ENCODE measurements at places on chromosomes 11 and 22.
A peak's percentile ranks its signal among the peaks of the same experiment; 100 is the strongest.

DNA sequence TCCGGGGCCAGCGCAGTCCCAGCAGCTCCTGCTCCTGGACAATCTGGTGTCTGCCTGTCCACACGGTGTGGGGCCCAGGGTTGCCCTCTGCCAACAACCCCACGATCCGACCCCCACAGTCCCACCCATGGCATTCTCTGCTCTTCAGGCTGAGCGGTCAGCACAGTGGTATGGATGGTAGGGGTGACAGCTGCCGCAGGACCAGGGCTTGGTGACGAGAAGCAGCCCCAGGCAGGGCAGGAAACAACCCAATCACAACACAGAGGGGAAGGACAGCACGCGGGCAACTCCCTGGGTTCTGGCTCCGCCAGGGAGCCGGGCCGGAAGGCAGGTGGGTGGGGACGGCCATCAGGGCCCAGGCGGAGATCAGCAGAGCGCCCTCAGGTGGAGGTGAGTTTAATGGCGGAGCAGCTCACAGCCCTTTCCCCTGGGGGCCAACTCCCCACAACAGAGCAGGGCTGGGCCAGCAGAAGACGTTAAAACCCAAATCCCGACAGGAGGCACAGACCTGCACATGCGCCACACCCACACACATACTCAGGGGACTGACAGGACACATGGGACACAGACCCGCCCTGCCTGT is 5.3 kb upstream of the CHADL start:
- DNase-seq, result no peak

DNA sequence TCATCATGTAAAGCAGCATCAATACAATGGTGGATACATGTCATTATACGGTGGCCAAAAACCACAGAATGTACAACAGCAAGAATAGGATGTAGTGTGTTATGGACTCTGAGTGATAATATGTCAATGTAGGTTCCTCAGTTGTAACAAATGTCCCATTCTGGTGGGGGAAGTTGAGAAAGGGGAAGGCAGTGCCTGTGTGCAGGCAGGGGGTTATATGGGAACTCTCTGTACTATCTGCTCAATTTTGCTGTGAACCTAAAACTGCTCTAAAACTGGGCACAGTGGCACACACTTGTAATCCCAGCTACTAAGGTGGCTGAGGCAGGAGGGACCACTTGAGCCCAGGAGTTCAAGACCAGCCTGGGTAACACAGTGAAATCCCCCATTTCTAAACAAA is 5.9 kb downstream of the CHKA start:
- no peak for DNase-seq

- DNase-seq, result no peak
Measured at GRCh38 chr11:77372726-77373125, 71.2 kb upstream of the GDPD4 start.

- DNase-seq, result no peak
Measured at GRCh38 chr22:26377170-26377830, 51.8 kb upstream of the ASPHD2 start.

- peak; percentile 92 for DNase-seq
Measured at GRCh38 chr11:12110201-12110713, at the start of gene MICAL2. Gene MICAL2 (plus strand): TSS chr11:12110590. CDS start chr11:12162156, 51,566 bp downstream.

GRCh38 chr11:23041001-23041503 is 180.8 kb upstream of the CCDC179 start:
- no peak for DNase-seq

GRCh38 chr11:128725630-128726319 is 31.9 kb downstream of the FLI1 start:
- DNase-seq, result peak; percentile 28

DNA sequence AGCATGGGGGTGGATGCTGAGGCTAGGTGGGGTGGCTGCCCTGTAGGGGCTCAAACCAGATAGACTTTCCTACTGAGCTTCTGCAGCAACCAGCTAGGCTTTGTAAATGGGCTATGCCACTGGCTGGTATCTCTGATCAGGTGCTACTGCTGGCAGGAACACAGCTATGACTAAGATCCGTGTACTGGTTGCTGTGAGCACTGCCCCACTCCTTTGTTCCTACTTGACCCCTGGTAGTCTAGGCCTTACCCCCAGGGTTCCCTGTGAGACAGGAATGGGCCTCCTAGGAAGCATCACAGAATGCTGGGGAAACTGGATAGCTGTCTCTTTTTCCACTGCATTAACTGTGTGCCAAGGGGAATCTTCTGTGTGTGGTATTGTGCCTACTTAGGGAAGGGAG is 58.4 kb upstream of the GAB2 start:
- no peak for DNase-seq

DNA sequence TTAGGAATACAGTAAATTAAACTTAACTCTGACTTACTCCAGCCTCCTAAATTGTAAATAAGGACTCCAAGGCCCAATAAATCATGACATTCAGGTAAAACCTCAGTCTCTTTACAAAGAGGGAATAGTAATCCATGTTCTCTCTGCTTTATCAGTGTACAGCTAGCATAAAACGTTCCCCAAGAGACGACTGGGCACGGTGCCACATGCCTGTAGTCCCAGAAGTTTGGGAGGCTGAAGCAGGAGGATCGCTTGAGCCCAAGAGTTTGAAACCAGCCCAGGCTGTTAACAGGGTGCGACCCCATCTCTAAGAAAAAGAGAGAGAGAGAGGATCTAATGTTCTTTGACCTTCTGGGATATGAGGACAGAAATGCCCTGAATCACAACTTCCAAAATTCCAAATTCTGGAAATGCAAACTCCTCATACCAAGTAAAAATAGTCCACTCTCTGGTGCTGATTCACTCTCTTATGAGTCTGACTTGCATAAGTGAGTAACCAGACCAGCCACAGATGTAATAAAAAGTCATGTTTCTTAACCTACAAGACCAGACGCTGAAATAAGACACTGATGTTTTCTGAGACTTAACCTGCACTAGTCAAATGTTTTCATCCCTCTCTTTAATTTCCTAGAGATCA is 25.5 kb downstream of the NNMT start:
- no peak for DNase-seq

- DNase-seq, result peak; percentile 27
Measured at GRCh38 chr22:41656556-41656955, 32.1 kb downstream of the SNU13 start.

DNA sequence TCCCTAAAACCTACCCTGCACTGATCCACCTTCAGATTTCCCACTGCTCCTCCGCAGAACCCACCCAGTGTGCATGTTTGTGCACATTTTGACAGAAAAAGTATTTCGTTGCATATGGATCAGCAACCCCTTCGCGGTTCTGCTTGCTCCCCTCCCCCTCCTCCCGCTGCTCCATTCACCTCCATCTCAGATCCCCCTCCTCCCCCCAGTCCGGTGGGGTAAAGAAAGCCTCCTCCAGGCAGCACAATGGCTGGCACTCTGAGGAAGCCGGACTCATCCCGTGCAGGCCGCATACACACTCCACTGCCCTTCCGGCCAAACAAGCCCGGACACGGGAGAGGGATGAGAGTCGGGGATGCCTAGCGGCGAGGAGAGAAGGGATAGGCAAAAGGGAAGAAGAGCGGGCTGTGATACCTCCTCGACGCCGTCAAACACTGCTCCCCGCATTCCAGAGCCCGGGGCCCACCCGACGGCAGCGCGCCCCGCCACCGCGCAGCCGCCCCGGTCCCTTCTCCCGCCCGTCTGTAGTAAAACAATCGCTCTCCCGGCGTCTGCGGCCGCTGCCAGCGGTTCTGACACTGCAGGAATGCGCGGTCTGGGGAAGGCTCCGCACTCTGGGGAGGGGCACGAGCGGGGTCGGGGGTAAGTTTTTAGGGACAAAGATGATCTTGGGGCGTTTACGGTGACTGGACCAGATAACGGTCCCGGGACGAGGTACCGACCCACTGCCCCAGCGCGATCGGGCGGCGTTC is 915 bp downstream of the FEZ1 start:
- DNase-seq, result no peak

DNA sequence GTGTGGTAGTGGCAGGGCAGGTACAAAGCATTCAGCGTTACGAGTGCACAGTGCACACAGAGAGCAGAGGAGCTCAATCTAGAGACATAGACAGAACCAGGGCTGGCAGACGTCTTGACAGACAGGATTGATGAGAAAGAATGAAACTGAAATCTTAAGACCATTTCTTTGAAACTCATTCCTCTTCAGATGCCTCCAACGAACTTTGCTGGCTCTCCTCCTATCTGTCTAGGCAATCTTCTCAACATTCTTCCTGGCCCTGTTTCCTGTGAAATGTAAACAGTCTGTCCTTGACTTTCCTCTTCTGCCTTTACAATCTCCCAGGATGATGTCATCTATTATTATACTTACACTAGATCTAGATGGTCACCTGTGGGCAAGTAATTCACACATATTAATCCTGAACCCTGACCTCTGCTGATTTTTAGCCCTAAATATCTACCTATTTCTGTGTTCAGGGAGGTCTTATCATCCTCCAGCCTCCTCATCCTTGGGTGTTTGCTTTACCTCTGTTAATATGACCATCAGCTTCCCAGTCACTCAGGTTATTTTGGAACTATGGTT is 119.5 kb downstream of the ENTHD1 start:
- DNase-seq, result peak; percentile 58

DNA sequence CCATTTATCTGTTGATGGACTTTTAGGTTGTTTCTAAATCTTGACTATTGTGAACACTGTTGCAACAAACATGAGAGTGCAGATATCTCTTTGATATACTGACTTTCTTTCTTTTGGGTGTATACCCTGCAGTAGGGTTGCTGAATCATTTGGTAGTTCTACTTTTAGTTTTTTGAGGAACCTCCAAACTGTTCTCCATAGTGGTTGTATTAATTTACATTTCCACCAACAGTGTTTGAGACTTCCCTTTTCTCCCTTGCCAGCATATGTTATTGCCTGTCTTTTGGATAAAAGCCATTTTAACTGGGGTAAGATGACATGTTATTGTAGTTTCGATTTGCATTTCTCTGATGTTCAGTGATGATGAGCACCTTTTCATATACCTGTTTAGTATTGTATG is 330.0 kb downstream of the DDX10 start:
- peak; percentile 1 for DNase-seq

DNA sequence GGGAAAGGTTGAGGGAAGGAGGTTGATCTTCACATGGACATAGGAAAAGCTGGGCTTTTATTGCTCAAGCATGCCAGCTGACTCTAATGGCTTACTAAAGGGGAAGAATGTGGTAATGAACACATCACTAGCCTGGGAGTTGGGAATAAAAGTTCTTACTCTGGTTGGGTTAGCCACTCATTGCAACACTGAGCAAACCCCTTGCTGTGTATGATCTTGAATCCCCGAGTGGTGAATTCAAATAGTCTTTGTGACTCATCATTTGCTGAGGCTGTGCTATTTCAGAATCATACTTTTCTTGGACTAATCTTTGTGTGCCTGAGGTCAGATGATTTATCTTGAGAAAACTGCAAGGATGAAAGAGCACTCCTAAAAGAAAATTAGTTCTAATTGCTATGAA is 304.1 kb upstream of the ANO5 start:
- DNase-seq, result no peak

DNA sequence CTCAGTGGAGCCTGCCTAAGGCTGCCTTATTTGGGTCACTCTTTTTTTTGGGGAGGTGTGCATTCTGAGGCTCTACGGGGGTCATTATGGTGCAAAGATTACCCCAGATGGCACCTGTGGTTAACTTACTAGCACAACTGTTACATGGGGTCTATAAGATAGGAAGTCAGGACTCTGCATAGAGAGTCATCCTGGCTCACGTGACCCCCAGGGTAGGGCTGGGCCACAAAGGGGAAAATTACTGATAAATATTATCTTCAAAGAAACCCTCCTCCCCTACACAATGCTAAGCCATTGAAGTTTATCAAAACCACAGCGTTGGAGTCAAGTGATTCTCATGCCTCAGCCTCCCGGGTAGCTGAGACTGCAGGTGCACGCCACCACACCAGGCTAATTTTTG is 397.1 kb downstream of the MN1 start:
- peak; percentile 50 for DNase-seq

GRCh38 chr22:50048061-50048765 is 9.9 kb downstream of the TTLL8 start:
- no peak for DNase-seq
